Stimulated activated CD4-positive, alpha-beta T cell treated with anti-CD3 and anti-CD28 coated beads, Interleukin-2, amount 100 ng/mL, for 24 hours (primary cell): ENCODE measurements at places on chromosomes 12 and 14.

DNA sequence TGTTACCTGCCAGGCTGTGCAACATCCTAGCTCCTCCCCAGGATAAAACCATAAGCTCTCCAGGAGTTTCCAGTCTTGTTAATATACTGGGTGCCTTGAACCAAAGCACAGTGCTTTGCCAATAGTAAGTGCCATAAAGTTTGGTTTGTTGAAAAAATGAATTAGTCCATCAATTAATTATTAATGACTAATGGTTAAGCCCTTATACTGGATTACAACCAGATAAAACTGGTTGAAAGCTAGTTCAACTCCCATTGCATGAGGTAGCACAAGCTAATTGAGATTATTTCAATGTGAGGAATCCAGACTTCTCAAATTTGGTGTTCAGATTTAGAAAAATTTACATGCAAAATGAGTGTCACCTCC, 1.6 kb upstream of the KRT3 start:
- DNase-seq = no peak

- no peak for DNase-seq
These were observed 14.2 kb upstream of the SLC24A4 start for GRCh38 chr14:92308716-92309115.

GRCh38 chr12:98719515-98720504, 74.7 kb downstream of the APAF1 start:
- DNase-seq = no peak

GRCh38 chr14:99179946-99180345, 92.1 kb downstream of the BCL11B start:
- no peak for DNase-seq

DNA sequence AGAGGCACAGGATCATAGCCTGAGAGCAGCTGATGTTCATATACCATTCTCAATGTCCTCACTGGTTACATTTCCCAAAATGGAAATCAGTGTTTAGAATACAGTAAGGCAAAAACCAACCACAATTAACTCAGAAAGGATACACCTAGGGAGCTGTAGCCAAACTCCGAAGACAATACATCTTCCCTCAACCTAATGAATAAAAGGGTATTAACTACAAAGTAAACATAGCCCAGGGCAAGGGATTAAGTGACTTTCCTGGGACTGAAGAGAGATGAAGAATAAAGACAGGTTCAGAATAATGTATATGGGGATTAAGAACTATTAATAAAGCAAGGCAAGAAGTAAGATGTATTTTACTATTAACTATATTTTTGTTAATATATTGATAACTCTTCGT, 79.5 kb downstream of the RPS29 start:
- no peak for DNase-seq

DNA sequence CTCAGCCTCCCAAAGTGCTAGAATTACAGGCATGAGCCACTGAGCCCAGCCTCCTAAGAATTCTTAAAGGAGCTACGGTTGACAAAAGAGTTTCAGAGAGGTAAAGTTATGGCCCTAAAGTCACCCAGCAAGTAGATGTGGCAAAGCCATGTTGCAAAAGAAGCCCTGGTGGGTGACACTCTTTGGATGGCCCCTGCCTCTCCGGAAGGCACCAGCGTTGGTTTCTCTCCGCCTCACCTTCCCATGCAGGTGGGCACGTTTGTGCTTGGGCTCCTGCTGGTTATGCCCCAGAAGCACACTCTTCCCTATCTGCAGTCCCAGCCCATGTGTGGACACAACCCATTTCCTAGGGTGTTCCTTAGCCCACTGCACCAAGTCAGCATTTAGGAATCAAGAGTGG, 9.5 kb upstream of the SERPINA3 start:
- no peak for DNase-seq

DNA sequence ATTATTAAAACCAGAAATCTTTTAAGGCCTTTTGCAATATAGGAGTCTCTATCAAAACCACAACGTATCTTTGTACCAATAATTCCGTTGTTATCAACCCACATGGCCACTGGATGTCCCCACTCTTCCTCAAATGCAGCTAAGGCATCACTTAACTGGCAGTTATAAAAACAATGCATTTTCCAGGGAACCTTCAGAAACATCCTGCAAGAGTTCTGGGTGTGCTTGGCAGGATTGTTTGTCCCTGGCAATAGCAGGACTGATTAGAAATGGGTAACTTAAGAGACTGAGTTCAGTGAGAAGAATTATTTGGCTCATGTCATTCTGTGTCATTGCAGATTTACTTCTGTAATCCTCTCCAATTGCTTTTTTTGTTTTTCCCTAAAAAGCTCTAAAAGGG, 112.0 kb downstream of the SLC15A5 start:
- DNase-seq = no peak

DNA sequence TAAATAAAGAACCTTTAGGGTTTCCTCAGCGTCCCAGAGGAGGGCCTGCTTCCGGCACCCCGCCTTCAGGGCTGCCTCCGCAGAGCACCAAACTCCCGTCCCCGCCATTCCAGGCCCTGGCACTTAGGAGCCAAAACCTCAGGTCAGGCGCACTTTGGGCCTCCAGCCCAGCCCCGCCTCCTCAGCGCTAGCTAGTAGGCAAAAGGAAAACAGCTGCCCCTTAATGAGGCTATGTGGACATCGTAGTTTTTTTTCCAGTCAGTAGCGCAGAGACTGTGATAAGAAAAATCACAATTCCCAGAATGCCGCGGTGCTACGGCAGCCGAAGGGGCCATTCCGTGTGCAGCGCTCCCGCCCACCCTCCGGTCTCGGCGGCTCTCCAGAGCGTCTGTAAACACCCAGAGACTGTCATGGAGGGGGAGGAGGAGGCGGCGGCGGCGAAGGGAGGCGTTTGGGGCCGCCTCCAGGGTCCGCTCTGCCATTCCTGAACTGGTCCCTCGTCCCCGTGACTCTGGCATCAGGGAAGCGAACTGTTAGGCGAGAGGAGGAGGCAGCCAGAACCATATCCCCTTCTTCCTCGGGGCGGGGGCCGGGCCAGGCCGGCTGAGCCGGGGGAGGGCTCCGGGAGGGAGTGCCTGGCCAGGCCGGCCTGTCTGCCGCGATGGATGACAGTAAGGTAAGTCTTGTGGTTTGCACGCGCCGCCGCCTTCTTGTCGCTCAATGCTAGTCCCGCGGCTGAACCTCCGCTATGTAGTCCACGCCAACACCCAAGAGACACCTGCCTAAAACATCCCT, at the start of gene CREBL2:
TSS of gene CREBL2 (plus strand) at position 365 of the 795 bp plus-strand sequence. CDS start at position 662, 297 bp downstream.
- peak; percentile 84 for DNase-seq
